T follicular helper cell (primary cell): ENCODE measurements at places on chromosomes 5 and 9.

- DNase-seq = no peak
Observed at GRCh38 chr9:97293207-97293721, 14.2 kb upstream of the CCDC180 start.

- no peak for DNase-seq
Observed at GRCh38 chr9:100087218-100087617, 11.6 kb downstream of the ERP44 start.

DNA sequence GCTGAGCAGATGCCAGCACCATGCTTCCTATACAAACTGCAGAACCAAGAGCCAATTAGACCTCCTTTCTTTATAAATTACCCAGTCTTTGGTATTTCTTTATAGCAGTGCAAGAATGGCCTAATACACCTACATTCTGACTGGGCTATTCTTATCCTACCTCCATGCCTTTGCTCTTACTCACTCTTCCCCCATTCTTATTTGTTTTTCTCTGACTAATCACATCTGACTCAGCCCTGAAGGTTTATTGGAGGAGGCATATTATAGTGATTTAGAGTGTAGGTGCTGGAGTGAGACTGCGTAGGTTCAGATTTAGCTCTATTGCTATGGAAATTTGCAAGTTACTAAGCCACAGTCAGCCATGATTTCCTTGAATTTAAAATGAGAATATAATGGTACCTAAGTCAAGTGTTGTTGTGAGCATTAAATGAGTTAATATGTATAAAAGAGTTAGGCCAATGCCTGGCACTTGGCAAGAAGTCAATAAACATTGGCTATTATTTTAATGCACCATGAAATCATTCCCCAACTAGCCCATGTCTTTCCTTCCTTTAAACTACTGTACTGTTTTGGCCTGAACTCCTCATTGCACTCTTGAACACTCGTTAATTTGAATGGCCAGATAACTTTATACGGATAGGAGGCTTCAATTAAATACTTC, 531.2 kb upstream of the ZNF608 start:
- DNase-seq = no peak

- no peak for DNase-seq
Observed at GRCh38 chr5:117357886-117358285, 783.3 kb upstream of the SEMA6A start.

GRCh38 chr5:133225671-133226152, 173.9 kb downstream of the HSPA4 start:
- no peak for DNase-seq

DNA sequence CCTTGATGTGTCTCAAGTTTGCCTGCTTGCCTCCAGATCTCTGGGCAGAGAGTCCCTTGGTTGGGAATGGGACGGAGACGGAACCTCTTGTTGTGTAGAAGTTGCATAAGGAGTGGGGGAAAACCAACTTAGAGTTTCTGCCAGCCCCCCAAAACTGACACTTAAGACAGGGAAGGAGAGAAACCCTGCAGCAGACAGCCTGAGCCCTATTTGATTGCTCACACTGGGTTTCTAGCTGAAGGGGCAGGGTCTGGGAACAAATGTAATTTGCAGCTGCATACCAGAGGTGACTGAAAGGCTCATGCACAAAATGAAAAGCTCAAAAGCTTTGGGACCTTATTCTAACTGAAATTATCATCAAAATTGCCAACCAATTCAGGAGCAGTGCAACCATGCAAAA, 254.5 kb downstream of the RASEF start:
- DNase-seq = no peak

DNA sequence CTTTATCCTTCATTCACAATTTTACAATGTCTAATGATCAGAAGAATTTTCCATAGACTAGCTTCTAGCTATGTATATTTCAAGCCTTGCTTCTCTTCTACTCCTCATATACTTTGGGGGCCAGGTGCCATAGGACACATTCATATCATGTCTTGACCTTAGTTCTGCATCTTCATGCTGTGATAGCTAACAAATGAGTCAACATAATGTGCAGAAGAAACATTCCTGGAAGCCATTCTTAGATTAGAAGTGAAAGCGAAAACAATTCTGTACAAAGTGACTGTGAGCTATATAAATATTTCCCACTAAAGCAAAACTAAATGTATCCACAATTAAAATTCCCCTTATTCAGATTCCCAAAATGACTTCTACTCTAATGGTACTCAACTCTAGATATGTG, 320.2 kb upstream of the NREP start:
- no peak for DNase-seq

- DNase-seq = no peak
Observed at GRCh38 chr5:90311401-90311800, 98.2 kb downstream of the CETN3 start.
